ENCODE measurements at places on chromosomes 4 and X.

DNA sequence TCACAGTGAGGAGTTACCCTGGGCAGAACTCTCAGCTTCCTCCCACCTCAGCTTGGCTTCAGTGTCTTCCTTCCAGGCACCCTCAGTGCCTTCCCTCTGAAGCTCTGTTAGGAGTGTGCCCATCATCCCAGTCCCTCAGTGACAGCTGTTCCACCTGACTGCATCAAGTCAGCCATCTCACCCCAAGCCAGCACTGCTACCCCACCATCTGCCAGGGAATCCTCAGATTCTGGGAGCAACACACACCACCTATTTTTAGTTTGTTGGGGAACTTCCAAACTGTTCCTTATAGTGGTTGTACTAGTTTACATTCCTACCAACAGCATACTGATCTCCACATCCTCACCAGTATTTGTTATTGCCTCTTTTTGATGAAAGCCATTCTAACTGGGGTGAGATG, 182.9 kb downstream of the RELL1 start:
- DNase-seq = no peak

GRCh38 chr4:147515220-147515936, 34.5 kb downstream of the EDNRA start:
- no peak for DNase-seq

GRCh38 chr4:130023088-130023487, 927.1 kb downstream of the C4orf33 start:
- no peak for DNase-seq

GRCh38 chr4:5710065-5710960, 688 bp upstream of the EVC start:
- DNase-seq = no peak

DNA sequence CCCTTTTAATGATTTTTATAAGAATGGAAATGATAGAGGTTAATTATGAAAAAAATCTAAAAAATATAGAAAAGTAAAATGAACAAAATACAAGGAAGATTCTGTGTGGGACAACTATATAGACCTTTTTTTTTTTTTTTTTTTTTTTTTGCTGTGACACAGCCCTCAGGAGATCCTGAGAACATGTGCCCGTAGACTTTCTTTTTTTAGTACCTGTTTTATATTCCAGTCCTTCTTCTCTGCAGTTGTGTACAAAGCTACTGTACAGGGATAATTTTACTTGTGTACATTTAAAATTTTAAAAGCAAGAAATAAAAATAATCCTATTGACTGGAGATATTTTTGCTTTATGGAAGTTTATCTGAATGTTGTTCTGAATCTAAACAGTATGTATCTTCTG, 85.5 kb downstream of the KDM6A start:
- DNase-seq = no peak

DNA sequence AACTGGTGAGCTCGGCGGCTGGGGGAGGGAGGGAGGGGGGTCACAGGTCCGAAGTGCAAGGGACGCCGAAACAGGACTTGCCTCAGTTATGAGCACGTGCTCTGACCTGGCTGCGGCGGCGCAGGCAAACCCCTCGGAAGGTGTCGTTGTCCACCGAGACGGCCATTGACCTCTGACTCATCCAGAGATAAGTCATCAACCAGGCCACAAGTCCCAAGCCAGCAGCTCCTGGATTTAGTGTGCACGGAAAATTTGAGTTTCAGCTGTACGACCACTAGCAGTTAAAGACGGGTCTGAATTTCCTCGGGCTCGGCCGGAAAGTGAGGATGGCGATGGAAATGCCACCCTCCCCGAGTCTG, 674 bp downstream of the SH3D19 start:
- DNase-seq = no peak

DNA sequence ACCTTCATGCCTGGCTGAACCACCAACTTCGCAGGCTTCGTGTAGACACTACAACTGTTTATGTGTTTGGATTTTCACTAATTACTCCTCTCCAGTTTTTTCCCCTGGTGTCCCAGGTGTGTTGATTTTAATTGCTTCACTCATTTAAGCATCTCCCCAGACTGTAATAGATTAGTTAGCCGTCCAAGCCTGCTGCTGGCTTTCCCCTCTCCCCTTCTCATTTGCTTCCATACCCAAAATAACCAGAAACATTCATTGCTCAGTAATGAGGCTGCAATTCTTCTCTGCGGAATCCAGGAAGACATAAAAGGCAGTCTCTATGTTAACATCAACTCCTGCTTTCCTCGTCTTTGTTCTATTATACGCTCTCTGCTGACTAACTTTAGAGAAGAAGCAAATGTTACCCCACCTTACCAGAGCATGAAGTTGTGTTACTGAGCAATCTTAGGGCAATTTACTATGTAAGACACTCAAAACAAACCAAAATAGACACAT, 37.9 kb upstream of the SCRG1 start:
- DNase-seq = peak; percentile 20

DNA sequence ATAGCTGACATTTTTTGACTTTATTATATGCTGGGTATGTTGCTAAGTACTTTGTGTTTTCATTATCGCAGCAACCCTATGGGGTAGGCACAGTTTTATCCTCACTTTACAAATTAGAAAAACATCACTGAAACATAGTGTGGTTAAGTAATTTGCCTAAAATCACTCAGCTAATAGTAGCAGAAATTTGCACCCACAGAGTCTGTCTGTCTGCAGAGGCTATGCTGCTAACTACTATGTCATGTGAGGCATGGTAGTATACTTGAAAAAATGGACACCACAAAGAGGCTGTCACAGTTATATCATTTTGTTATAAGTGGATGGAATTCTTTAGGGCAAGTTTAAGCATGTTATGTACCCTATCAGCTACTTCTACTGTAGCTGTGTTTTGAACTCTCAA, 69.0 kb downstream of the STAG2 start:
- no peak for DNase-seq

GRCh38 chr4:48015678-48016077, 803 bp downstream of the CNGA1 start:
- no peak for DNase-seq

DNA sequence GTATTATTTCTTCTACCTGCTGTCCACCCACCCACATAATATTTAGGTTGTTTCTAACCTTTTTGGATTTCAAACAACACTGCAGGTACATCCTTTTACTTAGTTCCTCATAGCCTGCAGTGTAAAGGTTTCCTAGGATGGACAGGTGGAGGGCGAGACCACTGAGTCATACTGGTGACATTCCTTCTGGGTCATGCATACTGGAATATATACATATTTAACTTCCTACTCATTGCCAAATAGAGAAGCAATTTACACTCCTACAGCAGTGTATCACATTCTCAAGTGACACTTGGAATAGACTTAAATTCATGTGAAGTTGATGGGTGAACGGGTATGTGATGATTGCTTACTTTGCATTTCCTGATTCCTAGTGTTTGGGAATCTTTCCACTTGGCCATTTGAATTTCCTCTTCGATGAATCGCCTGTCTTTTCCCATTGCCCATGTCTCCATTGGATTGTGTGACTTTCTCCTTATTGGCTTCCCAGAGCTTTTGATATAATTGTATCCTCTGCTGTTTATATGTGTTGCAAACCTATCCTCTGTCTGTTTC, 8.2 kb upstream of the PPP2R2C start:
- no peak for DNase-seq

GRCh38 chrX:118644378-118644777, 83.0 kb upstream of the IL13RA1 start:
- DNase-seq = no peak

All from NCI-H2171 (cell line).